ENCODE measurements at places on chromosomes 12 and 14.

- peak; percentile 46 for DNase-seq
Observed at GRCh38 chr14:23160924-23161522, 22.4 kb downstream of the SLC7A8 start.

- peak; percentile 79 for DNase-seq
Observed at GRCh38 chr12:55720894-55721444, 776 bp downstream of the RDH5 start.

DNA sequence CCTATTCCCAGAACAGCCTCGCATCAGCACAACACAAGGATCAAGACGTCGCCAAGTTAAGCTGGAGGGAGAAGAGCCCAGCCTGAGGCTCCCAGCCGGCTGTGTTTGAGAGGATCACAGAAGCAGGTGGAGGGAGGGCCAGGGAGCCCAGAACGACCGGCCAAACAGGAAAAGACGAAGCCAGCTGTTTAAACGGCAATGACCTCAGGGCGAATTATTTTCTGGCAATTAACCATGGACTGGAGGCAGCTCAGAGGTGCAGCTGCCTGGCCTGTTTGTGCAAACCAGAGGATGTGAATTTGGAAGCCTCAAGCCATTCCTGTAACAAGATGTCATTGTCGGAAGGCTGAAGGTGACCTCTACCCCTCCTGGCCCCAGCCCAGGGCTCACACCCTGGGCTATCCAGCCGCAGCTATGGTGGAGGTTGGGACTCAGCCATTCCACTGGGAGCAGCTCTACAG is 175.8 kb upstream of the PRMT8 start:
- peak; percentile 35 for DNase-seq

DNA sequence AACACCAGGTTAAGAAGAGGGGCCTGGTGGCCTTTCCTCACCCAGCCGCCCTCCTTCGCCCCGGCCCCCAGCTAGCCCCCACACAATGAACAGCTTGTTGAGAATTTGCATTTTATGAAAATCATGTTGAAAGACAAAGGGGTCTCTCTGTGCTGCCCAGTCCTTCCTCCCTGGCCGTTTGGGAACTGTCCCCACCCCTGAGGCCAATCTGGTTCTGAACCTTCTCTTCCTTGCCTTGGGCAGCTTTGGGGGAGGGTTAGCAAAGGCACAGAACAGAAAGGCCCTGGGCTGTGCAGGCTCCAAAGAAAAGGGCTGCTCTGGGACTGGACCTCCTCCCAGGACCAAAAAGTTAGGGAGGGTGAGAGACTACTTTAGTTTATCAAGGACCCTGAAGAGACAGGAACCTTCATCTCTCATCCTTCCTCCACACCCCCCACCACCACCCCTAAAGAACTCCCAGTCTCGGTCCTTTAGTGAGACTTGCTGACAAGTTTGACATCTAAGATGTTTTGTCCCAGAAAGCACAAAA is 1.3 kb downstream of the TAMALIN start:
- DNase-seq, result no peak

All from right lobe of liver (tissue), 6 donors.